ENCODE measurements at places on chromosomes 1 and 21.

DNA sequence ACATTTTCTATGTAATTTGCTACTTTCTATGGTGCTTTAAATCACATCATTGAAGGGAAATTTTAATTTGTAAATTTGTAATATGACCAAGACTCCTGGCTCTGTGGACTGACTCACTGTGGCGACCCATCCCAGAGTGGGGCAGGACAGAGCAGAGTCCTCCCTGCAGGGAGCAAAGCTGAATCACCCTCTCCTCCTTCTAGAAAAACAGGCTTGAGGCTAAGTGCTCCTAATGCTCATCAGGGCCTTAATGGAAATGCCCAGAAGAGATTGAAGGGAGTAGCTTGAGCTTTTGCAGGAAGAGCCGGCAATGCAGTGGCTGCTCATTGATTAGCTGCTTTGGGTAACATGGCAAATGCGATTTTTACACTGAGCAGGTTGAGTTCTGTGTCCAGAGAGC, 16.8 kb downstream of the S100A10 start:
- DNase-seq: no peak

- DNase-seq: no peak
These were observed 118.8 kb downstream of the RWDD3 start for GRCh38 chr1:95352767-95353166.

GRCh38 chr21:27040738-27041469, 74.0 kb upstream of the ADAMTS5 start:
- no peak for DNase-seq

DNA sequence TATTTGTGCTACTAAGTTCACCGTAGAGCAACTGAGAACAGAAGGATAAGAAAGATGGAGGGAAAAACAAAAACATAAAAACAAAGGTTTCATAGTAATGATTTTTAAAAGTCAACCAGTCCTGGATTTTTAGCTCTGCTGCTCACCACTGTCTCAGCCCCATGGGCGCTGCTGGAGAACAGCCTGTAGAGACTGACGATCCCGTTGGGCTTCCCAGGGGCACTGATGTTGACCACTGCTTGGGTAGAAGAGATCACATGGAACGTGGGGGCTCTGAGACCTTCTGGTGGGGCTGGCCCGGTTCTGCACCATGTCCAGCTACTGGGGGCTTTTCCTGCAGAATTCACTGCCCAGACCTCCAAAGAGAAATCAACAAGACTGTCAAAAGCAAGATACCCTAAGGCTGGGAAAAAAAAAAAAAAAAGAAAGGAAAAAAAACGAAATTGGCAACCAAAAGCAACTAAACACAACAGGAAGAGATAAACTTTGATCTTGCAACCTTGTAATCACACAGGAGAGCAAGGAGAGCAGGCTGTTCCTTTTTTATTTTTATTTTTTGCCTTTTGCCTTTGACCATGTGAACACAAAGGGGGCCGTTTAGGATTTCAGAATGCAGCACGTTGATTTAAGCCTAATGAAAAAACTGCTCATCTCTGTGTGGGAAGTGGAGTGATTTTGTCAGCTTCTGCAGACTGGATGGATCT, 83.5 kb downstream of the KCTD3 start:
- DNase-seq: no peak

- DNase-seq: no peak
These were observed 61.7 kb downstream of the TSEN15 start for GRCh38 chr1:184113251-184113650.

- DNase-seq: no peak
These were observed 576.1 kb upstream of the ZRANB2 start for GRCh38 chr1:71656902-71657301.

DNA sequence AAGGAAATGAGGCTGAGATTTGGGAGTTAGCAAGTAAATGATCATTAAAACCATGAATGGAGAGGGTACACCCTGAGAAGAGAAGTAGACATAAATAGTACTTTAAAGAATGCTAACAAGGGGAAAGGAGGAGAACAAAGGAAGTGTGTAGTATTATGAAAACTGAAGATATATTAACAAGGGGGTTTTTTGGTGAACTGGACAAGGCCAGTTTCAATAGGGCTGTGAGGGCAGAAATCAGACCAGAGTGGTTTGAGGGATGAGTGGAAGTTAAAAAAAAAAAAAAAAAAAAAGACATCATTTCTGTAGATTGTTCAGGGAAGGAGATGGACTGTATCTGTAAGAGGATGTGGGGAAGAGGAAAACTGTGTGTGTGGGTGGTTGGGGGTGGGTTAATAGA, 137.1 kb downstream of the PLA2G4A start:
- DNase-seq: no peak

DNA sequence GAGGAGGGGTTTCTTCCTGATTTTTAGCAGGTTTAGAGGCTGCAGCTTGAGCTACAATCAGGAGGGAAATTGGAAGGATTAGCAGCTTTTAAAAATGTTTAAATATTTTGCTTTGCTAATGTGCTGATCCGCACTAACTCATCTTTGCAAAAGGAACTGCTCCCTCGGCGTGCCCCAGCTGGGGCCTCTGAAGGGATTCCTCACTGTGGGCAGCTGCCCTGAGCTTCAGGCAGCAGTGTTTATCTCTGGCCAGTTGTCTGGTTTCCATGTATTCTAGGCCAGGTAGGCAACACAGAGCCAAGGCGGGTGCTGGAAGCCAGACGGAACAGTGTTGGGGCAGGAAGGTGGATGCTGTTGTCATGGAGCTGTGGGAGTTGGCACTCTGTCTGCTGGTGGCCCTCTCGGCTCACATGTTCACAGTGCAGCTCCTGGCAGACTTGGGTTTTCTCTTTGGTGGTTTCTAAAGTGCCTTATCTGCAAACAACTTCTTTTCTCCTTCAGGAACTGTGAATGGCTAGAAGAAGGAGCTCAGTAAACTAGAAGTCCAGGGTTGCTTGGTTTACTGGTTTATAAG, 18.9 kb downstream of the NECAP2 start:
- no peak for DNase-seq

DNA sequence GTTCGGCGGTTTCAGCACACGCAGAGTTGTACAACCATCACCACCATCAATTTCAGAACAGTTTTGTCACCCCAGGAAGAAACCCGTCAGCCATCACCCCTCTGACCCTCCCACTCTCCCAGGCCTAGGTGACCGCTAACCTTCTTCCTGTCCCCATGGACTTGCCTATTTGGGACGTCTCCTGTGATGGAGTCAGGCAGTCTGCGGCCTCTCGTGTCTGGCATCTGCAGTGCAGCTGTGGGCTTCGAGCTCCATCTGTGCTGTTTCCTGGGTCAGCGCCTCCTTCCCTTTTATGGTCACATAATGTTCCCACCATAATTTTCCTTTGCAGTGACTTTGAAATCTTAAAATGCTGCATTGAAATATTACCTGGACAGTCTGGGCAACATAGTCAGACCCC, 24.4 kb downstream of the SLC45A1 start:
- no peak for DNase-seq

DNA sequence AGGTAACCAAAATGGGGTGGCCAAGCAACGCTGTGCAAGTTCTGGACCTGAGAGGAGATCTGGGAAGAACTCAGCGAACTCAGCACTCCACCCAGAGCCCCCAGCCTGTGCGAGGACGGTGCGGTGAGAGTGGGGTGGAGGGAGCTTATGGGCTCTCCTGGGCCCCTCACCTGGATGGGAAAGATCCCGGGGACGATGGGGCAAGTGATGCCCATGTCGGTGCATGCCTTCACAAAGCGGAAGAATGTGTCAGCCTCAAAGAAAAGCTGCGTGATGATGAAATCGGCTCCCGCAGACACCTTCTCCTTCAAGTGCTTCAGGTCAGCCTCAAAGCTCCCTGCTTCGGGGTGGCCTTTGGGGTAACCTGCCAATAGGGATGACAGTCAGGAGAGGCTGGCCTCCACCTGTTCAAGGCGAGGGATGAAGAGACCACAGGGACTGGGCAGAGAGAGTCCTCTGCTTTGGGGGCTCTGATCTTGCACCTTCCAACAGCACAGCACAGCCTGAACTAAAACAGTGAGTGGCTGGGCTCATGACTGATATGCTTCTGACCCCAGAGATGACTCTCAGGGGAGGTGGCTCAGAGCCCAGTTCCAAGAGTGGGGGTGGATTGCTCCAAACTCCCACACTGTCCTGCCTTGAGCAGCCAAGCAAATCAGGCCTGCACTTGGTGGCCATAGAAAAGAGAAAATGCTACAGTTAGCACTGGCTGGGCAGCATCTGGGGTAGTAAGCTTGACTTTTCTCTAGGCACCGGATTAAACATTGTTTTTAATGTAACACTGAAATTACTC, 9.5 kb downstream of the MTHFR start:
- DNase-seq: no peak

- no peak for DNase-seq
These were observed 27.3 kb upstream of the LMX1A start for GRCh38 chr1:165383599-165384405.

DNA sequence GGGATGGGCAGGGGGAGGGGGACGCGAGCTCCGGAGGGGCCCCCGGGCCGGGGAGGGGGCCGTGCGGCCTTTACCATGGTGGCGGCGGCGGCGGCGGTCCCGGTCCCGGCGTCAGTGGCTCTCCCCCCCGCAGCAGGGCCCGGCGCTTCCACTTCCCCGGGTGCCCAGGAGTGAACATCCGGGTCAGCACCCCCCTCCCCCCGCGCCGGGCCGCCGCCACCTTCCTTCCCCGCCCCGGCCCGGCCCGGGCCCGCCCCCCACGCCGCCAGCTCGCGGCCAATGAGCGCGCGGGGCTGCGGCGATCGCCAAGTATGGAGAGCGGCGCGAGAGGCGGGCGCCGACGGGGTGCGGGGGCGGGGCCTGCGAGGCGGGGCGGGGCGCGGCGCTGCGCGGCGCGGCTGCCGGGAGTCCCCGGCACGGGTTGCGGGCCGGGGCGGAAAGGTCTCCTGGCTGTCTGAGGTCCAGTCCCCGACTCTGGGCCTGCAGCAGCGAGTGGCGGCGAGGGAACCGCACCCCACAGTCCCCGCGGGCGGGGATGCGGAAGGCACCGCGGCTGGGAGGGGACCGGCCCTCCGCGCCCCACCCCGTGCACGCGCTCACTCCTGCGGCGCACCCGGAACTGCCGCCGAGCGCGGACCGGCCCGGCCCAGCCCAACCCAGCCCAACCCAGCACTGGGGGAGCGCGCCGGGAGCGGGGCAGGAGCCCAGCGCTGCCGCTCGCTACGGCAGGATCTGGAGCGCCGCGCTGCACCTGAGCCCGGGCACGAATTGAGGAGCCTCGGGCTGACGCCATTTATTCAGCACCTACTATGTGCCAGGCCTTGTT, at the start of gene CAPZB:
TSS of gene CAPZB (minus strand) at position 178 of the 826 bp plus-strand sequence. CDS start at position 77, 101 bp downstream.
- peak; percentile 84 for DNase-seq

DNA sequence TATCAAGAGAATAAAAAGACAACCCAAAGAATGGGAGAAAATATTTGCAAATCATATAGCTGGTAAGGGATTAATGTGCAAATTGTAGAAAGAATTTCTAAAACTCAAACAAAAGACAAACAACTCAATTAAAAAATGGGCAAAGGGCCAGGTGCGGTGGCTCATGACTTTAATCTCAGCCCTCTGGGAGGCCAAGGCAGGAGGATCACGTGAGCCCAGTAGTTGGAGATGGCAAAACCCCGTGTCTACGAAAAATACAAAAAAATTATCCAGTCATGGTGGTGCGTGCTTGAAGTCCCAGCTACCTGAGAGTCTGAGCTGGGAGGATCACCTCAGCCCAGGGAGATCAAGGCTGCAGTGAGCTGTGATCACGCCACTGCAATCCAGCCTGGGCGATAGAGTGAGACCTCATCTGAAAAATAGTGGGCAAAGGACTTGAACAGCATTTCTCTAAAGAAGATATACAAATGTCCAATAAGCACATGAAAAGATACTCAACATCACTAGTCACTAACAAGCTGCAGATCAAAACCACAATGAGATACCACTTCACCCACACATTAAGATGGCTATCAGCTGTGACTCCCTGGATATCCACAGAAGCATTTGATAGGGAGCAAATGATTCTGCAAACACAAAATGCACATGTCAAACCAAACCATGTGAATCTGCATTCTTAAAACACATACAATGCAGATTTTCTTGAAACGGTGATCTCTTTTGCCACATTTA, 20.9 kb downstream of the SLC30A1 start:
- no peak for DNase-seq

DNA sequence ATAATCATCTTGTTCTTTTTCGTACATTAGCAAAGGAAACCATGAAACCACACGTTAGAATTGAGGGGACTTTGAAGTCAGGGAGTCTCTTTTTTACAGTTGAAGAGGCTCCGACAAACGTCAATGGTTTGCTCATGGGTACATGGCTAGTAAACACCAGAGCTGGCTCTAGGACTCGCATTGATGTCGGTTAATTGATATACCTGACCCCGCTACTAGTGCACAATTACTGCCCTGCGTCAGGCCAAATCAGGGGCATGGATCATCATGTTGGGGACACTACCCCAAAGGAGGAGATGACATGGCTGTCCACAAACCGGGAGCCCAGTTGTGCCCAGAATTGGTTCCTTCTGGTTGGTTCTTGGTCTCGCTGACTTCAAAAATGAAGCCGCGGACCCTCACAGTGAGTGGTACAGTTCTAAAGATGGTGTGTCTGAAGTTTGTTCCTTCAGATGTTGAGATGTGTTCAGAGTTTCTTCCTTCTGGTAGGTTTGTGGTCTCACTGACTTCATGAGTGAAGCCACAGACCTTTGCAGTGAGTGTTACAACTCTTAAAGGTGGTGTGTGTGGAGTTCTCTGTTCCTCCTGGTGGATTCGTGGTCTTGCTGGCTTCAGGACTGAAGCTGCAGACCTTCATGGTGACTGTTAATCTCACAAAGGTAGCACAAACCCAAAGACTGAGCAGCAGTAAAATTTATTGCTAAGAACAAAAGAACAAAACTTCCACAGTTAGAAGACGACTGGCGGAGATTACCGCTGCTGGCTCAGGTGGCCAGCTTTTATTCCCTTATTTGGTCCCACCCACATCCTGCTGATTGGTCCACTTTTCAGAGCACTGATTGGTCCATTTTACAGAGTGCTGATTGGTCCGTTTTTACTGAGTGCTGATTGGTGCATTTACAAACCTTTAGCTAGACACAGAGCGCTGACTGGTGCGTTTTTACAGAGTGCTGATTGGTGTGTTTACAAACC, 126.9 kb upstream of the ERRFI1 start:
- DNase-seq: no peak

DNA sequence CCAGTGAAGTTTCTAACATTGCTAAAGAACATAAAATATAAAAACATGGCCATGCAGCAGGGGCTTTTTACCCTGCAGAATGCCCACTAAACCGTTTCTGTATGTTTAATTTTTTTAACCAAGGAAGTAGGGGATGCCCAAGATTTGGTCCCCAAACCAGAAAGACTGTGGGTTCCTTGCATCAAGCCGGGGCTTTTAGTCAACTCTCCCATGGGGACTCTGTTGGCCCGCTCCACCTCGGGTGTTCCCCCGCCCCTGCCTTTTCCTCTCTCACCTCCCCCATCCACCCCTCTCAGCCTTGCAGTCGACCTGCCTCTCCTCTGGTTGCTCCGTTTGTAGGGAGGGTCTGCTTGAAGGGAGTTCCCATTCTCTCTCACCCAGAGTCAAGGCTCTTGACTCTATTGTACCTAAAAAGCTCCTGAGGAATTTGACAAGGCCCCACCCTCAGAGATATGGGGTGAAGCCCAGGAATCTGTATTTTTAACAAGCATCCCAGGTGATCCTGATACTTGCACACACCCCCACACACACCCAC, 117.5 kb downstream of the TOMM20 start:
- DNase-seq: no peak

DNA sequence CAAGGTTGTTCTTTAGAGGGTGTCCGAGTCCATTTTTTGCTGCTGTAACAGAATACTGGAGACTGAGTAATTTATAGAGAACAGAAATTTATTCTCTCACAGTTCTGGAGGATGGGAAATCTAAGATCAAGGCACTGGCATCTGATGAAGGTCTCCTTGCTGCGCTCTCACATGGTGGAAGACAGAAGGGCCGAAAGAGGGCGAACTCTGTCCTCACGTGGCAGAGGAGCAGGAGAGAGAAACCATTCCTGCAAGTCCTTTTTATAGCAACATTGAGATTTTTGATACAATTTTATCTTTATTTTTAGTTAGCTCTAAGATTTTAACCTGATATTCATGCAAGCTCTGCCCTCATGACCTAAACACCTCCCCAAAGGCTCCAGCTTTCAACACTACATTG, 48.3 kb downstream of the ATG4C start:
- no peak for DNase-seq

Measured in neural crest cell (in vitro differentiated cells).